ENCODE measurements at places on chromosomes 2 and 18.

- no peak for DNase-seq
These were observed 106.4 kb downstream of the KCNH7 start for GRCh38 chr2:162731917-162732804.

DNA sequence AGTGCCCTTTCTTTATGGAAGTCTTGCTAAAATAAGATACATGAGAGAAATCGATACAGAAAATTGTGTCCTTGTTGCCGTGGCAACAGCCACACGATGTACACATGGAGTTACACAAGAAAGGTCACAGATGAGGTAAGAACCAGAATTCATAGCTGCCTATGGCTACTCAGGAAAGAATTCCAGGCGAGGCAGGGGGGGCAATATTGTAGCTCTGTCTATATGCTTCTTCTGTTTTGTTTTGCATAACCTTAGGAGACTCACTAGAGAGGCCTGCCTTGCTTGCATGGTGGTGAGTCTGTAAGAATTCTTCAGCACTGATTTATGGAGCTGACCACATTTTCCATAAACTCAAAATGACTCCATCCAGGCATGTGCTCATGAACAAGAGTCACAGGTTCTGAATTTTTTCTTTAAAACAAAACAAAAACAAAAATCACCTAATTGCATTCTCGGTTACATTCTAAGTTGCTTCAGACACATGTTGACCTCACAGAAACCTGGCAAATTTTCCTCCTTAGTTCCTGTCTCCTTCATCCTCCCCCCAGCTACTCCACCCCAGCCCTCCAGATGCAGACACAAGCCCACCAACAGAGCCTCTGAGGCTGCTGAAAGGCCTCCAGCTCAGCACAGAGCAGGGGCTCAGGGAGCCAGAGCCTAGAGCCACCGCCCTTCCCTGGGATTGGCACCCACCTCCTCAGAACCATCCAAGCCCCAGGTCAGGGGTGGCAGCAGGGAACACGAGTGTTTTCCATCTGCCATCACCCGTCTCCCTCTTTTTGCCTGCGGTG is 183.5 kb downstream of the ANTXR1 start:
- no peak for DNase-seq

GRCh38 chr18:8695932-8696517 is 9.3 kb upstream of the MTCL1 start:
- no peak for DNase-seq

DNA sequence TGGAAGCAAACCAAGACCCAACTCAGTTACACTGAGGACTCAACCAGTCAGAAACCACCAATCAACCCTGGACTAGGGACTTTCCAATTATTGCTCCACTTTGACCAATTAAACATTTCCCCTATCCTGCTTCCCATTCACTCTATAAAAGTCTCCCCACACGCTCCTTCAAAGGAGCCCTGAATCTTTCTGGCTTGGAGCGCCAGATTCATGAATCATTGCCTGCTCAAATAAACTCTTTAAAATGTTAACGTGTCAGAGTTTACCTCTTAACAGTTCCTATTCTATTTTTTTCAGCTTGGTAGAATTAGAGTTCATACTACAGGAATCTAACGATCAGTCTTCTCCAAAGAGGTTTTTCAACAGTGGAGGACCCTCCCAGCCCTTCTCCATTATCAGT is 20.7 kb upstream of the SULT1C2 start:
- no peak for DNase-seq

- DNase-seq = no peak
These were observed 1101.0 kb upstream of the GYPC start for GRCh38 chr2:125554956-125555355.

GRCh38 chr2:109148991-109149645 is 20.1 kb downstream of the SH3RF3 start:
- DNase-seq = no peak

DNA sequence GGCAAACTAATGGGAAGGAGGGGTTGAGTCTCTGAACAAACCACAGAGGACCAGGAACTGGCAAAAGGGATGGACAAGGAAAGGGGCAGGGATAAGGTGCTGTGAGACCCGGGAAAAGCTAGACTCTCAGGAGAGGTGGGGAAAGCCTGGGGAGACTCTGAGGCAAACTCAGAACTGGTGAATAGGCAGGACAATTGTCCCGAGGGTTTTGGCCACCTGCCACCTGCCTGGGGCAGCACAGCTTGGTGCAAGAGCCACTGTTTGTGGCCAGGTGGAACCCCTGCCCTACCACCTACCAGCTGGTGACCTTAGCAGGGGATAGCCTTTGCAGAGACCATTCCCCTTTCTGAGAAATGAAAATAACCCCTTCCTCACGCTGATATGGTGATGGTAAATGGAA is 129.4 kb upstream of the ASB18 start:
- DNase-seq = no peak

GRCh38 chr2:147450661-147451510 is 393.9 kb upstream of the ACVR2A start:
- DNase-seq = no peak

DNA sequence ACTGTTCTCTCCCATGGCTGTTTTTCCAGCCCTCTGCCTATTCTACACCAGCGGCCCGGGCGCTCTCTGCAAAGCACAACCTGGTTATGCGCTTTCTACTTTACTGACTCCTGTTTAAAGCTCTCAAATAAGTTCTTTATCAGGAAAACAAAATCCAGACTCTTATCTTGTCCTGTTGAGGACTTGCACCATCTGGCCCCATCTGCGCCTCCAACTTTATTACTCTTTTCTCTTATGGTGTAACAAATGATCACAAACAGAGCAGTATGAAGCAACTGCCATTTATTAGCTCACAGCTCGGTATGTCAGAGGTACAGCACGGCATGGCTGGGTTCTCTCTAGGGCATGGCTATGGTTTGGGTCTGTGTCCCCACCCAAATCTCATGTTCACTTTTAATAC is 236.5 kb upstream of the NT5C1B start:
- DNase-seq = no peak

DNA sequence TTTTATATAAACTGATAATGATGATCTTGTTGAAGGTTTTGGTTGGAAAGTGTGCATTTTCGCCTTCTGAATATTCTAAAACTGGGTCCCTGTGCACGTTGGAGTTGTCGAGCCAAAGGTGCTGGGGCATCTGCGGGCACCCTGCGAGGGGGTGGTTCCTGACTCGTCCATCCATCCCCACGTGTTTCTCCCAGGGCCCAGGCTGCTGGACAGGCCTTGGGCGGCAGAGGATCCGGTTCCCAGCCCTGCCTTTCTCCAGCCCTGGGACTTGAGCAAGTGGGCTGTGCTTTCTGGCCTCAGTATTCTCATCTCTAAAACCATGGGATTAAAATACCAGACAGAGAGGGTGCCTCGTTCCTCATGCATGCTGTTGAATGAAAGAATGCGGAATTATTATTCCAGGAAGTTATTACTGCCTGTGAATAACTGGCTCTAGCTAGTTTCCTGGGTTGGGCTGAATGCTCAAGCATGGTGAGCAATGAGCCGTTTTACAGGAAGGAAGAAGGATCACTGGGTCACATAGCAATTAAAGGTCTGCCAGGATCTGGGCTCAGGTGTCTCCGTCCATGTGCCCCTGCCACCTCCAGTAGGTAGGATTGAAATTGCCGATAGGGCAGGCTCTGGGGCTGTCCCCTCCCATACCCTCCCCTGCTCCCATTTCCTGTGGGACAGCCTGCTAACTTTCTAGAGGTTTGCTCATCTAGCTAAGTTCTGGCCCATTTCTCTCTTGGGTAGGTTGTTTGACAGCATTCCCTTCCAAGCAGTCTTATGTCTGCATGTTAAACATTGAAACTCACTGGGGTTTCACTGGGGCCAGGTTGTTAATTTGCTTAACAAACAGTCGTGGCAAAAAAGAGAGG is 77.2 kb upstream of the HS6ST1 start:
- no peak for DNase-seq
